ENCODE measurements at places on chromosomes 2 and 18.

DNA sequence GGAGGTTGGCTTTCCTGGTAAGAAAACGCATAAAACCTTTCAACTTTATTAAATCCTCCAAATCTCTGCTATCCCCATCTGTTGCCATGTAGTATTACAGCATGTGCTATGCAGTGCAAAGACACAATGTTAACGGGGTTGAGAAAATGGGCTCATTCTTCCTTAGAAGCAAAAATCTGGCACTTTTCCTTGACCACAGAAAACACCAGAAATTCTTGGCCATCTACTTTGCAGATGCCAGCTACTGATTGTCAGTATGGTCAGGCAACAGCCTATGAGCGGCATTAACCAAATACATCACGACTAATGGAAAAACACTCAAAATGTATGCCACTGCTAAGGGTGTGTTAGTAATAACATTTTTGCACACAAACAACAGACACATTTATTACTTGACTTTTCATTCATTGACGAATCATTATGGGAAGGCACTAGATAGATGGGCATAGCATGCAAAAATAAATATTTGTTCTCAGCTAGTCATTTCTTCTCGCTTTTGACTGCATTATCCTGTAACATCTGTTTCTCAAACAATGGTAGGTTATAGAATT, 65.2 kb upstream of the CRIM1 start:
- no peak for DNase-seq

DNA sequence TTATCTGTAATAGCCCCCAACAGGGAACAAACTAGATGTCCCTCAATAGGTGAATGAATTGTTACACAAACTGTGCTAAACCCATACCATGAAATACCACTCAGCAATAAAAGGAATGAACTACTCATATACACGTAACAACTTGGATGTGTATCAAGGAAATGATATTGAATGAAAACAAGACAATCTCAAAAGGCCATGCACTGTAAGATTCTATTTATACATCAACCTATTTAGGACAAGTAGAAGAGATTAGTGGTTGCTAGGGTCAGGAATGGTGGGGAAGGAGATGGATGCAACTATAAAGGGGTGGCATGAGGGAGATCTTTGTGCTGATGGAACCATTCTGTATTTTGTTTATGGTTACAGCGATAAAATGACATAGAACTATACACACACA, 47.1 kb downstream of the KANSL3 start:
- no peak for DNase-seq

DNA sequence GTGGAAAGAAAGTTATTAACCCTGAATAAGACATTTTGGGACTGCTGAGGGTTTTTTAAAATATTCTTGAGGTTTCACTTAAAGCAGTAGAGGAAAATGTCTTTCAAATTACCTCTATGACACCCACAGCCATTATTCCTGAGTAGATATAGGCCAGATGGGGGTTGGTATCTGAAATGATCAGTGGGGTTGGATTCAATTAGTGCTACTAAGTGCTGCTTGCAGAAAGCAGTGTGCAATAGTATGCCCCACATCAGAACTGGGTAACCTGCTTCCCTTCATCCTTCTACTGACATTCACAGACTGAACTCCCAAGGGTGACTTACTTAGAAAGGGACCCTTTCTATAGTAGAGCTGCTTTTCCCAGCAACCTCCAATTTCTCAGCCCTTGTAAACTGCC, 7.3 kb upstream of the ETAA1 start:
- DNase-seq: no peak

GRCh38 chr2:156385242-156385641, 50.9 kb upstream of the GPD2 start:
- no peak for DNase-seq

DNA sequence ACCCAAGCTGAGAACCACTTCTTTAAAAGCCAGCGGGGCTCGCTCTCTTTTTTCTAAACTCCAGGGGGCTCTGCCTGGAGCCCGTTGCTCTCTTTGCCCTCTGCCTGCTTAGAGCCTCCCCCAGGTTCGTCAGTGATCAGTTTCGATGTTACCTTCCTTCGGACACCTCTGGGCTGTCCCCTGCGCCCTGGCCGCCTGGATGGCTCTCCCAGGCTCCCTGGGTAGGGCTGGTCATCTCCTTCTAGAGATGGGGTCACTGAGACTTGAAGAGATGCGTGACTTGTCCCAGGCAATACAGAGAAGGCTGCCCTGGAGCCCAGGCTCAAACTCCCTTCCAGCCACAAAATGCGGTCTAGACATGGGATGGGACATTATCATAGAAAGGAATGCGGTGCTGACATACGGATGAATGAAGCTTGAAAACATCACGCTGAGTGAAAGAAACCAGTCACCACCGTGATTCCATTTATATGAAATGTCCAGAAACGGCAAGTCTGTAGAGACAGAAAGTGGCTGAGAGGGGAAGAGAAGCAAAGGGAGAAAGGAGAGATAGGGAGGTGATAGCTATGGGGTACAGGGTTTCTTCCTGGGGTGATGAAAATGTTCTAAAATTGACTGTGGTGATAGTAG, 14.6 kb downstream of the KCNF1 start:
- no peak for DNase-seq

DNA sequence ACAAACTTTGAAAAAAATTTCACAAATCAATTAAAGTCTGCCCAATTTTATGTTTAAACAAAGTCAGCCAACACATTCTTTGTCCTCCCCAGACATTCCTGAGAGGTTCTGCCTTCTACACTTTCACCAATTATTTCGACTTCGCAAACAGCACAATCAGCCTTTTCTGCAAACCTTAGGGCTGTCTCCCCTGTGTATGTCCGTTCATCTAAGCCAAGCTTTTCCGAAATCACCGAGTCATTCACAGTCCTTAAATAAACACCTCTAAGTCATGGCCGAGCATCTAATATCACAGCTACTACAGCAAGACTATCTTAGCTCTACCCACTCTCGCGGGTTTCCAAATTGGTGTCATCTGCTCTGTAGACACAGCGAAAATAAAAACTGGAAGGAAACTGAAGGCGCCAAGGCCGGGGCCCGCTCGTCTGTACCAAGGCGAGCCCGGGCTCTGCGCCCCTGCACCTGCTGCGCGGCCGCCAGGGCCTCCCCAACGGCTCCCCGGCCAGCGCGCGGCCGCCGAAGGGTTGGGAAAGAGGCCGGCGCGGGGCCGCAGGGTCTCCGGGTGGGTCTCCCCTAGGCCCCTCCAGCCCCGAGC, 730 bp downstream of the ODC1 start:
- peak; percentile 19 for DNase-seq

GRCh38 chr2:99880964-99881294, 261.5 kb downstream of the AFF3 start:
- no peak for DNase-seq

DNA sequence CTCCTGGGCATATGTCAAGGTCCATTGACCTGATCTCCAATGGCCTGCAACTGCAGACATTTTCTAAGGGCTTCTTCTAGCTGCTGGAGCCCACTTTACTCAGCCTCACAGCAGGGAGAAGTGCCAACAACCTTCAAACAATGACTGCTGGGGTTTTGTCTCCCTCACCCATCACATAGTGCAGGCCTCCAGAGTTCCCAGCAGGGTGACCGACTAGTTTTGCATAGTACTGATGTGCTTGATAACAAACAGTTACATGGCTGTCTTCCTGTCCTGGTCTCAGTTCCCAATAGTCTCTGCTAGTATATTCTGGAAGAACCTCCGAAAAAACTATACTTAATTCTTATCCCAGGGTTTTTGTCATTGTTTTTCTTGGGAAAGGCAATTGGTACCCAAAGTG, 10.4 kb upstream of the NETO1 start:
- no peak for DNase-seq

DNA sequence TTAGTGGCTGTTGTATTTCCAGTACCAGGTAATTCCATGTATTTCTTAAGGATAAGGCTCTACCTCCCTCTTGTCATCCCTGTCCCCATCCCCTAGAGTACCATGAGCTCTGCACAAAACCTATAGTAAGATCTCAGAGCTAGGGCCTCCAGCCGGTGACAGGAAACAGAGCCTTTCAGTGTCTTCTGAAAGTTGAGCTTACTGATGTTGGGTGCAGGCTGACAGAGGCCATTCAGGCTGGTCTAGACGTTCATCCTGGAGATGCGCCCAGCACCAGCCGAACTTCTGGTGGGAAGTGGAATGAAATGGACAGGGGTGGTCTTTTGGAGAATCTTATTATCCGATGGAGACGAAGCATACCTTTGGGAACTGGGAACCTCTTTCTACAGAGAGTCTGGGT, 16.7 kb upstream of the LYPD6B start:
- no peak for DNase-seq

DNA sequence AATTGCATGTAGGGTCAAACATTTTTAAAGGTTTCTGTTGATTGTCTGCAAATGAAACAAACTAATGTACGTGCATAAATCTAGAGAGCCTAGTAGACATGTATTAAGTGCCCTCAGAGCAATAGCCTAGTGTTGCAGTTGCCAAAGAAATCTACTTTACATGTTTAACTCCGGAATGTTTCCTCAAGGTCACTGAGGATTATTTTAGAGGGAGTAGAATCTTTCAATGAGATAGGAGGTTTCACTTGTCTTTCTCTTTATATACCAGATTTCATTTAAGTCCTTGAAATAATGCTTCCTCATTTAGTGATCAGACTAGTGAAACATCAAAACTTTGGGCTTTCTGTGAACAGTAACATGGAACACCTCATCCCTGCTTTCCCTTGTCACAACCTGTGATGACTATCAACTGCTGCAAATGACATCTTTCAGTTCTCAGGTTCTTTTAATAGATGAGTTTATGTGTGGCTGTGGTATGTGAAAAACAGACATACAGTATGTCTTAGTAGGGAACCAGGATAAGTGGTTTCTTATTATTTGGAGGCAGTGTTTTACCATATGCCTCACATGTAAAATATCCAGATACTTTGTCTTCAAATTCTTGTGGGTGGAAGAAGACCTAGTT, 5.5 kb downstream of the UBE2E3 start:
- no peak for DNase-seq

DNA sequence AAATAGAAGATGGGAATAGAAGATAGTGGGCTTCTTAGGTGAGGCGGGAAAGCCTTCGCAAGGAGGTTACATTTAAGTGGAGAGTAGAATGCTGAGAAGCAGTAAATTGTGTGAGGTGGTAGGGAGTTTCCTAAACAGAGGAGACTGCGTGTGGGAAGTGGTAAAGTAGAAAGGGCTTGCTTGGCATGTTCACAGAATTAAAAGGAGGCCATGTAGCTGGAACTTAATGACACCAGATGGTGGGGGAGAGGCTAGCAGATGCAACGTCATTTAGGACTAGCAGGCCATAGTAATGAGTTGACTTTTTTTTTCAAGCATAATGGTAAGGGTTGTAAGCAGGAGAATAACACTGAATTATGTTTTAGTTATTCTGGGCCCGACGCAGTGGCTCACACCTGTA, 13.0 kb upstream of the RTN4 start:
- DNase-seq: no peak

GRCh38 chr2:86078774-86079545, 26.7 kb downstream of the POLR1A start:
- DNase-seq: peak; percentile 15

DNA sequence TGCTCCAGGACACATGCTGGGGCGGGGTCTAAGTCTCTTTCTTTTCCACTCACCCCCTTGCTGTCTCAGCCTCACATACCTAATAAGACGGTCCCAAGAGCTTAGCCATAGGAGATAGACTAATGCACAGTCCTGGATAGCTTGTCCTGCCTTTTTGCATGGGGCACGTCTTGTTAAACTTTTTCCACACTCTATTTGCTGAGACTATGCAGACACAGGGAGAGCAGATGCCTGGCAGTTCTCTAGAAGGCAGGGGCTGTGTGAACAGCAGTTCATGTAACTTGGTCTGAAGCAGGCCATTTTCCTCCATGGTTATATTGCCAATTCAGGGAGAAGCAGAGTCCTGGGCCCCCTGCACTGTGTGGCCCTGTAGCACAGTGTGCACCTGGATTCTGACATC, 142.1 kb downstream of the SEPTIN10 start:
- no peak for DNase-seq

DNA sequence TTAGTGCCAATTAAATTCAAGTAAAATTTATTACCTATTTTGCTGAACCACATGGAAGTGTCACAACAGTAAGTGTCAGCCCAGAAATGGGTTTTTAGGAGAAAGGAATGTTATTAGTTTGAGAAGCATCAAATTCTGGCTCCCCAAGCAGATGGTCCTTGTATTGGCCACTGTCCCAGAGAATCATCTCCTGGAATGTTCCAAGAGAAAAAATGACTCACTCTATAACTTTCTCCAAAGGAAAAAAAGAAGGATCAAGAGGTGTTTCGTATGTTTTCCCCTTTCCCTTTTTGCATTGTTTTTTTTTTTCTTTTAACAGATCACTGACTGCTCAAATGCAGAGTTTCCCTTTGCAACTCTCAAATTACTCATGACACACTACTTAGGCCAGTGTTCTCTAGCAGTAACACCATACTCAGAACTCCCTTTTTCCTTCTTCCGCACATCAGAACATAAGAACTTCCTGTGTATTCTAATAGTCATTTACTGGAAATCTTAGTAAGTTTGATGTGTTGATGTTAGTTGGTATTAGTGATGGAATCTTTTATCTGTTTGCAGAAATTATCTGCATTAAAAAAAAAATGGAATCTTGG, 390.3 kb downstream of the GPD2 start:
- DNase-seq: no peak

- no peak for DNase-seq
Observed at GRCh38 chr2:78780864-78781583, 244.5 kb upstream of the REG3G start.

DNA sequence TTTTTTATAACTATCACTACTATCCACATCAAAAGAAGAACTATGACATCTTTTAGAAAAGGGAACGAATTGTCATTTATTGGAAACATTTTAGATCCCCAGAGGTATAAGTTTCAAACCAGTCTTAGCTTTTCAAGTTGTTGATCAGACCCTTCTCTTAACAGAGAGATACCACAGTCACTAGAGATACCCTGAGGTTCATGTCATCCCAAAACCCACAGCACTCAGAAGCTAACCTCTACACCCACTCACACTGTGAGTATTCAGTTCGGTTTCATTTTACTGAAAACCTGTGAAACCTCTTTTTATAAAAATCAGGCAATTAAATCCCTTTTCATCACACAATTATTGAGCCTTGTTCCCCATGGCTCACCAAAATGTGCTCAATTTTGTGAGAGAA, 156.2 kb downstream of the DTNA start:
- DNase-seq: no peak

DNA sequence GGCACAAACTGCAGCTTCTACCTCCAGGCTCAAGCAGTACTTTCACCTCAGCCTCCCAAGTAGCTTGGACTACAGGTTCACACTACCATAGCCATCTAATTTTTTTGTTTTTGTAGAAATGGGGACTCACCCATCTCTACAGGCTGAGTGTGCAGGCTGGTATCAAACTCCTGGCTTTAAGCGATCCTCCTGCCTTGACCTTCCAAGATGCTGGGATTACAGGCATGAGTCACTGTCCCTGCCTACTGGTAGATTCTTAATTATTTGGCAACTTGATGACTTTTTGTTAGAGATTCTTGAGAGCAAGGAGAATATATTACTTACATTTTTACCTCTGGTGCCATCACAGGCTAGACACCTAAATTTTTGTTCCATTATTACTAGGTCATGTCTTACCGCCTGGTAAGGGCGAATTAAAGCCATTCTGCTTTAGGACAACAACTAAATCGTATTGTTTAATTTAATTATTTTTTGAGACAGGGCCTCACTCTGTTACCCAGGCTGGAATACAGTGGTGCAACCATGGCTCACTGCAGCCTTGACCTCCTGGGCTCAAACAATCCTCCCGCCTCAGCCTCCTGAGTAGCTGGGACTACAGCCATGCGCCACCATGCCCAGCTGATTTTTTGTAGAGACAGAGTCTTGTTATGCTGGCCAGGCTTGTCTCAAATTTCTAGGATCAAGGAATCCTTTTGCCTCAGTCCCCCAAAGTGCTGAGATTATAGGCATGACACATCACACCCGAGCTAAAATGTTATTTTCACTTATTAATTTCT, 15.7 kb downstream of the DYNC1I2 start:
- no peak for DNase-seq
